ENCODE measurements at places on chromosomes 7 and 10. TPM values are rescaled to one million over a fixed set of nuclear protein-coding genes. Genes with fewer than 3 reads are reported as not detected.

GRCh38 chr10:5373307-5373706, 8.5 kb downstream of the UCN3 start:
- no peaks in the 10 kb centered on the region for H3K27me3 ChIP-seq
- H3K27ac ChIP-seq = no peak overlapping the region
- no peaks in the 10 kb centered on the region for H3K36me3 ChIP-seq
- no peak for DNase-seq
- no peak overlapping the region for H3K4me3 ChIP-seq

GRCh38 chr7:98651760-98652159, 34.7 kb downstream of the NPTX2 start:
- H3K4me1 ChIP-seq = no peaks in the 10 kb centered on the region
- no peak for DNase-seq
- no peak overlapping the region for H3K27ac ChIP-seq
- no peak overlapping the region for H3K4me3 ChIP-seq

The ANXA8L1 gene
- total RNA-seq = 179 TPM

GRCh38 chr10:21993360-21994001, 10.0 kb downstream of the DNAJC1 start:
- no peak overlapping the region for H3K27ac ChIP-seq
- DNase-seq = no peak
- H3K27me3 ChIP-seq = no peaks in the 10 kb centered on the region

- no peak overlapping the region for H3K4me3 ChIP-seq
- H3K27me3 ChIP-seq = no peaks in the 10 kb centered on the region
- no peak overlapping the region for H3K27ac ChIP-seq
- H3K4me1 ChIP-seq = no peaks in the 10 kb centered on the region
Observed at GRCh38 chr10:2030046-2030445, 292.7 kb upstream of the ADARB2 start.

GRCh38 chr10:12757351-12757750, 244.2 kb downstream of the CCDC3 start:
- DNase-seq = no peak
- no peaks in the 10 kb centered on the region for H3K4me1 ChIP-seq
- H3K27ac ChIP-seq = no peak overlapping the region

The PTPRN2 gene
- total RNA-seq = 7.4 TPM

- no peak overlapping the region for H3K4me3 ChIP-seq
- H3K4me1 ChIP-seq = no peaks in the 10 kb centered on the region
- no peak for DNase-seq
- H3K27me3 ChIP-seq = no peaks in the 10 kb centered on the region
- H3K36me3 ChIP-seq = no peaks in the 10 kb centered on the region
- H3K27ac ChIP-seq = no peak overlapping the region
Observed at GRCh38 chr7:84705706-84706105, 481.1 kb downstream of the SEMA3D start.

The TTYH3 gene
- 33.9 TPM for total RNA-seq

The TMEM229A gene
- total RNA-seq = not detected

The TRIM56 gene
- 19.4 TPM for total RNA-seq

DNA sequence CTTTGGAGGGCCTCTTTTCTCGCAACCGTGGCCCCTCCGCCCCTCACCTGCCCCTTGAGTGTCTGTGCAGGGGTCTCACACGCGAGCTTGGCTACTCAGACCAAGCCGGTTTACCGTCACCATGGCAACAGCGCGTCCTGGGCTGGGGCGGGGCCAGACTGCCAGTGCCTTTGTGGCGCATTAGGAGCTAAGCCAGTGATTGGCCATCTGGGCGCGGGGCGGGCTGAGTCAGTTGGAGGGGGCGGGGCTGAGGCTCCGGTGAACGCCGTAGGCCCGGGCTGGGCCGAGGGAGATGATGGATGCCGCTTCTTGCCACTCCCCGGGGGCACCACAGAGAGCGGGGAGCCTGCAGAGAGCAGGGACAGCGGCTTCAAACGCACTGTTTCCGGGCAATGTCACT, 48.7 kb upstream of the FXYD4 start:
- no peak overlapping the region for H3K27ac ChIP-seq
- DNase-seq = no peak
- peaks cover 10% of the 10 kb centered on the region for H3K4me1 ChIP-seq
- peak overlapping the region; percentile 33 for H3K4me3 ChIP-seq
- H3K36me3 ChIP-seq = no peaks in the 10 kb centered on the region
- no peaks in the 10 kb centered on the region for H3K27me3 ChIP-seq

The GFRA1 gene
- 57.7 TPM for total RNA-seq

DNA sequence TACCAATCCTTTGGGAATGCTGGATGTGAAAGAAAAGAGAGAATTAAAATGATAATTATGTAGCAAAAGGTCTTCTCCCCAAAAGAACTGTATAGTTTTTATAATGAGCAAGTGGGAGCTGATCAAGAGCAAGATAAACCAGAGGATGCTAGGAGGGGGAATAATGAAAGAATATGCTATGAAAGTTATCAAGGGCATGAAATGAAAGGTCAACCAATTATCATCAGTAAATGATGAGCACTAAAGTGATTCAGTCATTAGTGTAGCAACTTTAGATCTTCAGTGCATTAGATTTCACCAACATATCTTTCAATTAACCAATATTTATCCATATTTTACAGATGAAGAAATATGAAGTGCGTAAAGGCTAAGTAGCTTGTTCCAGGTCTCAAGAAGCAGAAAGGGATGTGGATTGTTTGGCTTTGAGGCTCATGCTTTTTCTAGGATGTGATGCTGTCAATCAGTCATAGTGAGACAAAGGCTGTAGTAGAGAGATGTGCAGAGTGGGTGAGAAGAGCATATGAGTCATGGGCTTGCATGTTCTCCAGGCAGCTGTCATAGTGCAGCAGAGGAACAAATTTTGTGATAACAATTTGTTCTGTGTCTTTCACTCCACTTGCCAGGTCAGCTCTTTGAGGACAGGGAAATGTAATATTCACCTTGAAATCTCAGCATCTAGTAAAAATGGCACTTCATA, 5.7 kb upstream of the OR2F2 start:
- H3K4me1 ChIP-seq = no peaks in the 10 kb centered on the region
- DNase-seq = no peak
- no peak overlapping the region for H3K27ac ChIP-seq
- H3K36me3 ChIP-seq = no peaks in the 10 kb centered on the region
- H3K4me3 ChIP-seq = no peak overlapping the region

The PSAP gene
- 680 TPM for total RNA-seq

The HOXA1 gene
- 0.74 TPM for total RNA-seq

The SKIDA1 gene
- total RNA-seq = 2.7 TPM

DNA sequence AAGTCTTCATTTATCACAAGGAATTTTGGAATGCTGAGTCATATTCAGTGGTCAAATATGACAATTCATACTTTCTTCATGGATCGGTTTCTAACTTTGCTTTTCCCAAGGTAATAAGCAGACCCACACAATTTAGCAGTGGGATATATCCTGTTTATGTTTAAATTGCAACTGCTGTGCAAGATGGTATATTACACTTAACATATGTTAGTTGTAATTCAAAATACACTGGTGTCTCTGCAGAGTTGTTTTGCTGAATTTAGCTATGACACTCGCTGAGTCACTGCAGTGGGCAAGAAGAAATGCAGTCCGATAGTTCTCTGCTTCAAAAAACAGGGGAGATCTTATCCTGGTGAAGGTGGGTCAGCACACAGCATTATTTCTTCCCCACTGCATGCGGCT, 194.8 kb upstream of the PTN start:
- no peak overlapping the region for H3K4me3 ChIP-seq
- H3K27ac ChIP-seq = no peak overlapping the region
- DNase-seq = no peak
- no peaks in the 10 kb centered on the region for H3K27me3 ChIP-seq

DNA sequence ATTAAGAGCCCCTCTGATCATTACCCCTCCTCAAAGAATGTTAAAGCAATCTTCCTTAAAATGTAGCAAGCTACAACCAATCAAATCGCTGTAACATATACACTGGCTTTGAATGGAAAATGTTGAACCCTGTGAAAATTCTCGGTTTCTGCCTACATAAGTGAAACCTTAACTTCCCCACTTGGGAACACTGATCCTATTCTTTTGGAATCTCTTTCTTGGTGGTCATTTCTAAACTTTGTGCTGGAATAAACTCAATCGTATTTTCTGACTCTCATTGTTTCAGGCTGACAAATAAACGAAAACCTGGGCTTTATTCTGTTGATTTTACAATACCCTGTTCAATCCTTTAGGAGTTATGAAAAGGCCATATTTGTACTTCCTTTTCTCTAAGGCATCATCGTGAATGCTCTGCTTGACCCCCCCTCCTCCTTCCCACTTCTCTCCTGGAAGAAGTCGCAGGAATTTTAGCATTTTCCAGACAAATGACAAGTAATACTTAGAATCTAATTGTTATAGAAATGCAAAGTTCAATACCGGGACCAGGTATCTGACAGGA, 155.1 kb upstream of the FAM13C start:
- H3K36me3 ChIP-seq = no peaks in the 10 kb centered on the region
- no peak overlapping the region for H3K4me3 ChIP-seq
- no peak for DNase-seq
- no peak overlapping the region for H3K27ac ChIP-seq
- H3K4me1 ChIP-seq = no peaks in the 10 kb centered on the region

The AGAP9 gene
- 10.1 TPM for total RNA-seq

DNA sequence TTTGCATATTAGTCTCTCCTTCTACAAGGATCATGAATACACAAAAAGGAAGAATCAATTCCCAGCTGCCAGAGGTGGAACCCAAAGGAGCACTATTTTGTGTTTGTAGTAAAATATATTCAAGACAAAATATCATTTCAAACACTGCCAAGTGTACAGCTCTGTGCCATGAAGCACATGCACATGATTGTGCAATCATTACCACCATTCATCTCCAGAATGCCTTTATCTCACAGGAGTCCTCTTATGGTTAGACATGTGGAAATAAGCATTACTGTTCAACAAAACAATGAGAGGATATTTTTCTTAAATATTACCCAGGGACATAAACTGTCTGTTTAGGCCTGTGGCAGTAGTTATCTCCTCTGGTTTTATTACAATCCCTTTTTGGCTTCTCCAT, 151.4 kb upstream of the PPP1R3A start:
- no peaks in the 10 kb centered on the region for H3K4me1 ChIP-seq
- no peak for DNase-seq
- H3K36me3 ChIP-seq = no peaks in the 10 kb centered on the region
- H3K4me3 ChIP-seq = no peak overlapping the region
- no peaks in the 10 kb centered on the region for H3K27me3 ChIP-seq
- no peak overlapping the region for H3K27ac ChIP-seq

The ADARB2 gene
- total RNA-seq = 3.4 TPM

GRCh38 chr7:22664988-22665798, 61.8 kb upstream of the IL6 start:
- H3K4me3 ChIP-seq = no peak overlapping the region
- no peaks in the 10 kb centered on the region for H3K27me3 ChIP-seq
- H3K27ac ChIP-seq = no peak overlapping the region
- no peak for DNase-seq
- H3K36me3 ChIP-seq = no peaks in the 10 kb centered on the region

The DAGLB gene
- 22.1 TPM for total RNA-seq

DNA sequence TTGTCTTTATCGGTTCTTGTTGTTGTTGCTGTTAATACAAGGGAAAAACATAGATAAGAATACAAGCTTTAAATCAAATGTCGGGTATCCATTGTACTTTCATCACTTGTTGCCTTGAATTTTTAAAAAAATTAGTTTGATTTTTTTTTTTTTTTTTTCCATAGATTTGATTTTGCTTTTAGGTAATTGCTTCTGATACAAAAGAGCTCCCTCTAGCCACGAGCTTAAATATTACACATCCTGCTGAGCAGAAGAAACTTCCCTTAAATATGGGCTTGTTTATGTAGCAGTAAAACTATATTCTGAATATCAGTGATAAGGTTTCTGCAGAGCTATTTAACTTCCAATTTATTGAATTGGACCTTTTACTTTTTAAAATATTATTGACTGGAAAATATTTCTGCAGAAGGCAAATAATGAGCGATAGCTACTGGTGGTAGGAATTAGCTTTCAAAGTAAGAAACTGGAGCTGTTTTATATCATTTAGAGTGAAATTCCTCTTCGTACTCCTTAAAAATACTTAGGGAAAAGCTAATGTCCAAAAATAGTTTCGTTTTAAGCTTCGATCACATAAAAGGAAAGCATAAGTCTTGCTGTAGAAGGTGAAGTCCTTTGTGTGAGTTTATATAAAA, 216.9 kb downstream of the POLR1F start:
- no peaks in the 10 kb centered on the region for H3K4me1 ChIP-seq
- H3K27ac ChIP-seq = no peak overlapping the region

DNA sequence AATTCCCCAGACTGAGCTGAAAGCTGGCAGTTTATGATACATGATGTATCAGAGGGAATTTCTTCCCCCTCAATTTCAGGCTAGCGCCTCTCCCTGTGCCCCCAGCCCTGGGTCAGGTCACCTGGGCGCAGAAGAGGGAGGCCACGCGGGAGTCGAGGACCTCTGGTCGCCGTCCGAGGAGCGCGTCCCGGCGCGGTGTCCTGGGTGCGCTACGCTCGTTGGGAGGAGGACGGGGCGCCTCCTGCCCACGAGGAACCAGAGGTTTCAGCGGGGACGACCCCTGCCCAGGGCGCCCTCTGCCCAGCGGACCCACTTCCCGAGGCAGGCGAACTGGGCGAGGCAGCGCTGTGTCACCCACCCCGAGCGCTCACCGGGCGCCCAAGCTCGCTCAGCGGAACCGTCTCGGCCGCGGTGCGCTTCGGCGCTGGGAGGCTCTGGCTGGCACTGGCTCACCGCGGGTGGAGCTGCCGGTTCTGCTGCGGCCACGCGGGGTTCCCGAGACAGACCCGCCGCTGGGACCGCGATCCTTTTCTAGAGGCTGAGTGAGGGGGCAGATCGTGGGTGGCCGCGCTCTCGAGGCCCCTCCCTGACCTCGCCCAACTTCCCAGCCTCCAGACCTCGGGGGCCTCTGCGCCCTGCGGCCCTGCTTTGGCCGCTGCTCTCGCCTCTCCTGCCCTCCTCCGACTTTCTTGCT, at the start of gene FAM237B:
FAM237B (minus strand) TSS at position 504 of the 694 bp plus-strand sequence. CDS start 1,556 bp downstream, outside the sequence.
- no peak within 1 kb of the TSS for H3K27ac ChIP-seq
- no peak for DNase-seq
- peaks cover 9% of the 10 kb centered on the region for H3K4me1 ChIP-seq
- H3K36me3 ChIP-seq = no peaks in the 10 kb centered on the region
- H3K27me3 ChIP-seq = no peaks in the 10 kb centered on the region

The CRPPA gene
- total RNA-seq = 1.2 TPM

DNA sequence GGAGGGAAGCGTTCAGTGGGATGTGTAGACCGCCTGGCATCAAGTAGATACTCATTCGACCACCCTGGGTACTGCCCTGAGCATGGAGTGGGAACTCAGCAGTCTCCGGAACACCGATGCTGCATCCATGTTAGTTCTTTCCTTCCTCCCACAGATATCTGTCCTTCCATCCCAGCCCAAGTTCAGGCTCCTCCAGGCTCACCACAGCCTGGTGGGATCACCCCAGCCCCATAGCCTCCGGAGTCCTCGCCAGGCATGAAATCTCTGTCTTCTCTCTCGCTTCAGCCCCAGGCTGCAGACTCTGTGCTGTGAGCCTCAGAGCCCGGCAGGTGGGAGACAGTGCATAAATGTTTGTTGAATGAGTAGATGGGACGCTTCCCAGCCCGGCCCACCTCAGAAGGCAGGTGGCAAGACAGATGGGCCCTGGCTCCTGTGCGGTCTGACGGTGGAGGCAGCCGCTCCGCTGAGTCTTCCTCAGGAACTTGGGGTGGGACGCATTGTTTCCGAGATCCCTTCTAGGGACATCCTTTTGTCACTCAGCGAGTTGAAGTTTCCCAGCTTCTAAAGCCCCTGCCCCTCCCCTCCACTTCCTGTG, 42.9 kb downstream of the ELFN1 start:
- no peaks in the 10 kb centered on the region for H3K4me1 ChIP-seq
- H3K36me3 ChIP-seq = no peaks in the 10 kb centered on the region
- no peak overlapping the region for H3K4me3 ChIP-seq
- no peak for DNase-seq
- H3K27ac ChIP-seq = no peak overlapping the region

The WNT8B gene
- total RNA-seq = not detected

The FBXO24 gene
- 0.98 TPM for total RNA-seq

All from vagina (tissue), 2 donors.